ENCODE measurements at places on chromosomes 16 and 17. TPM values are rescaled to one million over a fixed set of nuclear protein-coding genes. Genes with fewer than 3 reads are reported as not detected.

MT4 gene
- polyA plus RNA-seq, result not detected

ACSM5 gene
- not detected for polyA plus RNA-seq

RTN4RL1 gene
- polyA plus RNA-seq, result not detected

SMPD3 gene
- polyA plus RNA-seq, result 0.41 TPM

OR1F1 gene
- polyA plus RNA-seq, result not detected

Measured in naive B cell (primary cell).